ENCODE measurements at places on chromosomes 1 and 21.

GRCh38 chr1:209388358-209388757 is 195.2 kb upstream of the CAMK1G start:
- no peak for DNase-seq

DNA sequence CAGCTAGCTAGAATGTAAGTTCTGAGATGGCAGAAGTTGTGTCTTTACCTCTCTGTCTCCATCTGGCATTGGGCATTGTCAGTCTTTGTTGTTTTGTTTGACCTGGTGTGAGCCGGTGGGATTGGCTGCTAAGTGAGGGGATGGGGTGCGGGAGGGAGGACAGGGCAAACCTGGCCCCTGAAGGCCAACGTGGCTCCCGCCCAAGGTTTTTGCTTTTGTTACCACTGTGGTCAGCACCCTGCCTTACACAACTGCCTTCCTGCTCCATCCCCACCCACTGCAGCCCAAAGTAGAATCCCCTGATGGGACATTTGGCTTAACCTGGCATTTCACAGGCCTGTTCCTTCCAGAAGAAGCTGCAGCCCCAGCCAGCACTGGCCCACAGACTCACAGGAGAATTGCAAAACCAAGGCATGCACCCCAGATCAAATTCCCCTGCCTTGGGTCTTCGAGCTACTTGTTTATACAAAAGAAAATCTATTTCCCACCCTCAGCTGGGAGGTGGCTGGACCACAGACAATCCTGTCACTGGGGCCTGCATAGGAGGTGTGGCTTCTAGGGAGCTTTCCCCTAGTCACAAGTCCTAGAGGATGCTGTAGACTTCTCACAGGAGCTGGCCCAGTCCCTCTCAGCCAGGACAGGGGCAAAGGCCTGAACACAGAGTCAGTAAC is 147.5 kb downstream of the TRABD2B start:
- no peak for DNase-seq

- no peak for DNase-seq
These were observed 547.4 kb downstream of the LTN1 start for GRCh38 chr21:28445141-28445830.

- DNase-seq, result no peak
These were observed 142.0 kb downstream of the ZNF648 start for GRCh38 chr1:181919542-181919941.

- DNase-seq, result no peak
These were observed 2.7 kb downstream of the ZBED6 start for GRCh38 chr1:203797948-203798655.

DNA sequence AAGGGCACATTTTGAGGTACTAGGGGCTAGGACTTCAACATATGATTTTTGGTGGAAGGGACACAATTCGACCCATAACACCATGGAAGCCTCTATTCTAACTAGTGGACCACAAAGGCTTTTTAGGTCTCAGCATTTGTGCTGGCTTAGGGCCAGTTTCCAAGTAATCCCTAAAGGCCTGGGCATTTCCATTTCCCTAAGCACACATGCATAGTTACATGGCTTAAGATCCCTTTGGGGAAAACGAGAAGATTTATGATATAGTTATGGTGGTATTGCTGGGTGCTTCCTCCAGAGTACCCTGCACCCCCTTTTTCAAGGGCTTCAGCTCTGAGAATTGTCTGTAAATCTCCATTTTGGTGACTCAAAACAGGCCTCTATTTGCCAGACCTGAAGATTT is 28.2 kb upstream of the TMEM54 start:
- no peak for DNase-seq

GRCh38 chr1:92410706-92411105 is 76.0 kb downstream of the GFI1 start:
- DNase-seq, result no peak

DNA sequence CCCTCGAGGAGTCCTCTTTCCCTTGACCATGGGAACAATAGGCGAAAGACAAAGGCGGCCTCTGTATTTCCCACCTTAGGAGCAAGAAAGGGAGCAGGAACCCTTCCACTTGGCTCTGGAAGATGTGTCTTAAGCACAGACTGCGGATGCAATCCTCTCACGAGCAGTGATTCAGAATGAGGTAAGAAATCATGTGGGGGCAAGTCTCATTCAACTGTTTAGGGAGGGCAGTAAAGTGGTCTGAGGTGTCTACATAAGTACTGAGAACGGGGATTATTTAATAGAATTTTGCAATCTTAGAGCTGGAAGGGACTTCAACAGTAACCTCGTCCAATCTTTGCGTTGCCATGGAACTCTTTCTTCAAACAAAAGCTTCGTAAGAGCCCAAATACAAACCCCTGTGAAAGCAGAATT is 1.6 kb upstream of the DYRK3 start:
- no peak for DNase-seq

GRCh38 chr1:219965285-219966070 is 37.1 kb upstream of the SLC30A10 start:
- no peak for DNase-seq

GRCh38 chr1:111446967-111447892 is 1.8 kb downstream of the WDR77 start:
- DNase-seq, result no peak

DNA sequence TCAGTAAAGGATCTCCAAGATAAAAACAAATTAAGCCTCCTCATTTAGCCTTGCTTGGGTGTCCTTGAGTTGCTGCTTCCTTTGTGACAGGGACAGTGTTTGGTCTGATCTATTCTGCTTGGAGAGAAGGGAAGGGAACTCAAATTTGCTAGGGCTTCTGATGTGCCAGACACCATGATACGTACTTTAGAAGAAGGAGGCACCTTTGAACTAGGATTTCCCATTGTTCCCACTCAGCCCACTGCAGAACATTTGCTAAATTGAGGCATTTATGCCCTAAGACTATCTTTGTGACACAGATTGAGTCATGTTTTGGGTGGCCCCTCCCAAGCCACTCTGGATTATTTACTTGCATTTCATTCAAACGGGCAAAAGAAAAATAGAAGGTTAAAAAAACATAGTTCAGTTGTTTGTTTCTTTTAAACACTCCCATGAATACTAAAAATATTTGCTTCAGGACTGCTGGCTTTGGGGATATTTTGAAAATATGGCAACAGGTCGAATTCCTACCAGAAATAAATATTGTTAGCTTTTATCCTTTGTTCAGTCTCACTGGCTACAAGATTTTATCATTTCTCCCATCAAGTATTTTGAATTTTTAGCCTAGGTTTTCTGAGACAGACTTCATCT is 81.9 kb upstream of the WLS start:
- no peak for DNase-seq

- no peak for DNase-seq
These were observed 29.2 kb upstream of the KIF1B start for GRCh38 chr1:10181154-10181553.

DNA sequence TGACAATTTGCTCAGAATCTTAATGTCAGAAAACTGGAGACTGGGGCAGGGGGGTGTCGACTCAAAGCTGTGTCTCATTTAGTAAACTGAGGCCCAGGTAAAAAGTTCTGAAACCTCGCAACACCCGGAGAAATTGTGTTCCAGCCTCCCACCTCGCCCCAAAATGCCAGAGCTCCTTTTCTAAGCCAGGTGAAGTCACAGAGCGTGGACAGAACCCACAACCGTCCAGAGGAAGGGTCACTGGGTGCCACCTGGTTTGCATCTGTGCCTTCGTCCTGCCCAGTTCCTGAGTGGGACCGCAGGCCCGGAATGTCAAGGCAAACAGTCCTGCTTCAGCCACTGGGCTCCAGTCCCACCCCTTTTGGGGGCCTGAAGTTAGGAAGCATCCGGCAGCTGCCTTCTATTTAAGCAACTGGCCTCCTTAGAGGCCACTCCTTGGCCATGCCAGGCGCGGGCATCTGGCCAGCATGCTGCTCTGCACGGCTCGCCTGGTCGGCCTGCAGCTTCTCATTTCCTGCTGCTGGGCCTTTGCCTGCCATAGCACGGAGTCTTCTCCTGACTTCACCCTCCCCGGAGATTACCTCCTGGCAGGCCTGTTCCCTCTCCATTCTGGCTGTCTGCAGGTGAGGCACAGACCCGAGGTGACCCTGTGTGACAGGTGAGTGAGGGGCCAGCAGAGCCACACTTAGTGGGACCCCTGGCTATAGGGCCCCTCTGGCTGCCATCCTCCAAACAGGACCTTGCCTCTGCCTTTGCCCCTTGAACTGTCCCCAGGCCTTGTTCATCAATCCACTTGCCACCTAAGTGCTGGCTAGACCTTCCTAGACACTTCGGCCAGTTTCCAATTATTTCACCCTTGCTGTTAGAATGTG is at the start of gene TAS1R1:
Gene TAS1R1, plus strand, starts transcription at position 401 of the 872 bp plus-strand sequence. Its CDS starts 67 bp downstream, at position 468.
- no peak for DNase-seq

- DNase-seq, result no peak
These were observed 25.9 kb downstream of the KCNC4 start for GRCh38 chr1:110235834-110236682.

DNA sequence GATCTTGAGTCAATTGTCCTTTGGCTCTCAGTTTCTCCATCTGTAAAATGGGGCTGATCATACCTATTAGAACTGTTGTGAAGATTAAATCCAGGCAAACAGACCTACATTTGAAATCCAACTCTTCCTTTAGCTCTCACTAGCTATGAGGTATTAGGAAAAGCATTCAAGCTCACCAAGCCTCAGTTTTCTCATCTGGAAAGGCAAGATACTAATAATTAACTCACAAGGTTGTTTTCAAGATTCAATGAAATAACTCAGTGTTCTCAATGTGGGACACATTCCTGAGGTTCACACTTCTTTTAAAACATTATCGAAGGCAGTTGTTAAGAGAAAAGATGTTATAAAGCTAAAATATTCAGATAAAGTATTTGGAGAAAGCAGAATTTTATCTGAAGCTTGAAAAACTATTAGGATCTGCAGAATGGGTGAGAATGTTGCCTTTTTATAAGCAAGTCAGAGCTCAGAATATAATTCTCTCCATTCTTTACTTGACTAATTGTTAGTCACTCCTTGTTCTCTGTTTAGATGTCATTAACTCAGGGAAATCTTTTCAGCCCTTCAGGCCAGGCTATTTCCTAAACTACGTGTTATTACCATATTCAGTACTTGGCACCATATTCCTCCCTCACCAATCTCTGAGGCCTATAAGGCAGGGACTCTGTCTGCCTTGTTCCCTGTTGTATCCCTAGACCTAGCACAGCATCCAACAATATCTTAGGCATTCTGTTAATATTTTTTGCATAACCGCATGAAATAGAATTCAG is 72.0 kb upstream of the VAV3 start:
- DNase-seq, result no peak

GRCh38 chr1:100414693-100415497 is 62.6 kb downstream of the CDC14A start:
- DNase-seq, result no peak

DNA sequence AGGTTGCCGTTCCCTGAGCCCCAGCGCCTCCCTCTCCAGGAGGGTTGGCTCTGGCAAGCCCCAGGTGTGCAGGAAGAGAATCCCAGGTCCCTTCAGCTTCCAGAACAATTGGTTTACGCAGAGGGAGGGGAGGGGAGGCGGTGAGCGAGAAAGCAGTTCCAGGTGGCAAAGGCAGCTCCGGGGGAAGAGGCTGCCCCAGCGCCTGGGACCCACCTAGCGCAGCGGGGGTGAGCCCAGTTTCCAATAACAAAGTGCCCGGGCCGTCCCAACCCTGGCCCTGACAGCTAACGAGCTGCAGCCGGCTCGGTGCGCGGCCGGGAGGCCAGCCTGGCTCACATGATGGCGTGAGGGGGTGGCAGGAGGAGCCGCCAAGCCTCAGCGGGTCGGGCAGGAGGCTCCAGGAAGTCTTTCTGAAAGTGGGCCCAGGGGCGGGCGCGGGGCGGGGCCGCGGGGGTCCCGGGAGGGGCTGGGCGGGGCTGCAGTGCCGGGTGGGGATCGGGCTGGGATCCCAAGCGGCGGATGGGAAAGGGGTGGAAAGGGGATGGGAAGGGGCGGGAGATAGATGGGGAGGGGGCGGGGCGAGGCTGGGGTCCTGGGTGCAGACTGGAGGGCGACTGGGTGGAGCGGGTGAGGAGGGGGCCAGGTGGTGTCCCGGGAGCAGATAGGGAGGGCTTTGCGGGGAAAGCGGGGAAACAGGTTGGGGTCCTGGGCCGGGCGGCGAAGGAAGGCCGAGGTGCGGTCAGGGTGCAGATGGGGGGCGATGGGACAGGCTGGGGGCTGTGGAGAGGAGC is 22.8 kb downstream of the DHRS3 start:
- no peak for DNase-seq

DNA sequence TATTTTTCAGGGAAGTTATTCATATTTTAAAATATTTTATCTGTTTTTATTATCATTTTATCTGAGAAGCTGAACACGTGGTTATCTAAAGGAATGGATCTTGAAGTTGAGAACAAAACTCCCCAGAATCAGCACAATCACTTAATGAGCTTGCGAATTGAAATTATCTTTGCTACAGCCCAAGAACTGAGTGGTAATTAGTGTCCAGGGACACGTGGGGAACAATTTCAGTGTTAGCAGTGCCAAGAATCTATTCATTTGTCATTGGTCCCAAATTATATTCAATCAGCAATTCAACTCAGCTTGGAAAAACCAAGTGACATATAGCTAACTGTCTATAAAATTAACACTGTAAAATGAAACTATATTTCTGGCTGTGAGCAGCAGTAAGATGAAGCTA is 197.6 kb upstream of the UBE2U start:
- no peak for DNase-seq

DNA sequence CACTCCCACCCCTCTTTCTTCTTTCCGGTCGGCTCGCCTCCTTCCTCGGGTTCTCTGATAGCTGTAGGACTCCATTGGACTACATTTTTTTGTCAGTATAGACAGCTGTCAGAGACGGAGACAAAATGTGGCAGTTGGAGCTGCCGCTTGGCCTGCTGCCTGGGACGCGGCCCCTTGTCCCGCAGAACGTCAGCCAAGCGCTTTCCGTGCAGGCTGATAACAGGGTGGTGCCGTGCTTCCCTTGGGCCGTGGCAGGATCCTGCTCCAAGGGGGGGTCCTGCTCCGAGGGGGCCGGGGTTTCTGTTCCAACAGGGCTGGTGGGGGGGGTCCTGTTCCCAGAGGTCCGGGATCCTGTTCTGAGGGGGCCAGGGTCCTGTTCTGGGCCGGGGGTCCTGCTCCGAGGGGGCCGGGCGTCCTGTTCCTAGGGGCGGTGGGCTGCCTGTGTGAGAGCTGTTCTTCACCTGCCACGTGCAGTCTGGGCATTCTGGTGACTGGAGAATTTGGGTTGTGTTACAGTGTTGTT is 4.9 kb downstream of the SKI start:
- DNase-seq, result no peak

- DNase-seq, result no peak
These were observed 20.0 kb upstream of the CD101 start for GRCh38 chr1:116981521-116982037.

DNA sequence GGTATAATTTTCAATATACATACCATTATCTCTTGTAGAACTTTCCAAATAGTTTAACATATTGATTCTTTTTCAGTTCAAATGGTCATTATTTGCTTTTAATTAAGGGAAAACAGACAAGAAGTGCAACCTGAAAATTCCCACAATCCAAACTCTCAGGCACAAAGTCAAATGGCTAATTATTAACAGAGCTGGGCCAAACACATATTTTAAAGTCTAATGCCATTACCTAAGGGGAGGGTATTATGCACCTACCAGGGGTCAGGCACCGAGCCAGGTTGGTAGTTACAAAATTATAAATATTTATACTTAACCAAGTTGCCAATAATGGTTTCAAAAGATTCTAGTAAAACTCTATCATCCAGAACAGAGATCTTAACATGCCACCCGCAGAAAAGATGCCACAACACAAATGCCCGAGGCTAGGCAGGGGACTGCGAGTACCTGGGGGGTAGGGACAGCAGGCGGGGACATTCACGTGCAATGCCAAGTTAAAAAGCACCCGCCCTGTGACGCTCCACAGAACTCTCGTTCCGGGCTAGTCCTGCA is 15.0 kb downstream of the LBR start:
- no peak for DNase-seq
